Tongue (tissue), 3 donors: ENCODE measurements at places on chromosomes 7 and 10.

DNA sequence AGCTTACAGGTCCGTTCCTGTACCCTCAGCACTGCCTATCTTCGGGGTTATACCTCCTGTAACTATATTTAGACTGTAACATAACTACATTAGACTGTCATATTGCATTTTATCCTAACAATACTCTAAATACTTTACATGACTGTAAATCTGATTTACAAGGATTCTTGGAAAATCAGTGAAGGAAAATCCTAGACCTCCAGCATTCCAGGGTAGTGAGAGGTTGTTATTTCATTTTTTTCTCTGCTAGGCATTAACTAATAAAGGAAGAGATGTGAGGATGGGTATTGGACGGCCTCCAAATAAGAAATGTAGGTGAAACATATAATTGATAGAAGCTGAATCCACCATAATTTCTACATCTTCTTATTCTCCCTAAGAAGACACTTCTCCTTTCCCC lies 569.4 kb downstream of the CALN1 start:
- no peak for DNase-seq

GRCh38 chr10:21907436-21907835 lies 96.1 kb downstream of the DNAJC1 start:
- DNase-seq, result no peak

DNA sequence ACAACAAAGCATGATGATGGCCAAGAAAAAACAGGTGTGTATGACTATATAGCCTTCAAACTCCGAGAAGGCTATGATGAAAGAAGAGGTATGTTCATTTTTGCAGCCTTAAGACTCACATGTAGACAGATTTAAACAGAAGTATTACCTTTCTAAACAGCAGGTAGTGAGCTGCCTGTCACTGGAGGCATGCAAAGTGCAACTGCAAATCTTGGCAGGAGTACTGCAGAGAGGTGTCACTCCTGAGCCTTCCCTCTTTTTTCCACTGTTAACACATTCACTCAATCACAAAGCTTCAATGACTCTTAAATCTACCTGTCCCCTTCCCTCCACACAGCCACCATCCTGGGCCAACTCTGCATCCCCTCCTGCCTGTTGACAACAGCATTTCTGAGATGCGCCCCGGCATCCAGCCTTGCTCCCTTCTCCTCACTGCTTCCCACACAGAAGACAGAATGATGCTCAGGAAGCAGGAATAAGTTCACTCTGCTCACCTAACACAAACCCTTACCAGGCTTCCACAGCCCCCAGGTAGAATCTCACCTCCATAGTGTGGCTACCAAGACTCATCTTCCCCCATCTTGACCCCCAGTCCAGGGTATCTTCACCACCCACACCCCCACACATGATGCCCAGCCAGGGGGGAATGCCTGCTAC lies 161.9 kb upstream of the ZMIZ1 start:
- DNase-seq, result no peak

GRCh38 chr10:6275022-6275997 lies 72.6 kb downstream of the PFKFB3 start:
- DNase-seq, result peak; percentile 32

DNA sequence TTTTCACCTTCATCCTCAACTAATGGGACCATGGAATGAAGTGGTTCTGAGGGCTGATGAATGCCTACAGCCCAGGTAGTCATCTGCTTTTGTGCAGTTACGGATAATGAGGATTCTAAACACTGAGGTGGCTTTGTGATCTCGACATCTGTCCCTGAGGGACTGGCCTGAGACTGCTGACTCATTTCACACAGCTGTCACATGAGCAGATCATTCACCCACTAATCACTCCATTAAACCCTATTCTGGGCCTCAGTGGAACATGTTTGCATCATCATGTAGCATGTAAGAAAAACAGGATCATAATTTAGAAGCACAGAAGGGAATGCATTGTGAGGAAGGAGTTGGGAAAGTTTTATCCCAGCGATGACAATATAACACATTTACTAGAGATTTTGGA lies 79.4 kb upstream of the FEZF1 start:
- no peak for DNase-seq

DNA sequence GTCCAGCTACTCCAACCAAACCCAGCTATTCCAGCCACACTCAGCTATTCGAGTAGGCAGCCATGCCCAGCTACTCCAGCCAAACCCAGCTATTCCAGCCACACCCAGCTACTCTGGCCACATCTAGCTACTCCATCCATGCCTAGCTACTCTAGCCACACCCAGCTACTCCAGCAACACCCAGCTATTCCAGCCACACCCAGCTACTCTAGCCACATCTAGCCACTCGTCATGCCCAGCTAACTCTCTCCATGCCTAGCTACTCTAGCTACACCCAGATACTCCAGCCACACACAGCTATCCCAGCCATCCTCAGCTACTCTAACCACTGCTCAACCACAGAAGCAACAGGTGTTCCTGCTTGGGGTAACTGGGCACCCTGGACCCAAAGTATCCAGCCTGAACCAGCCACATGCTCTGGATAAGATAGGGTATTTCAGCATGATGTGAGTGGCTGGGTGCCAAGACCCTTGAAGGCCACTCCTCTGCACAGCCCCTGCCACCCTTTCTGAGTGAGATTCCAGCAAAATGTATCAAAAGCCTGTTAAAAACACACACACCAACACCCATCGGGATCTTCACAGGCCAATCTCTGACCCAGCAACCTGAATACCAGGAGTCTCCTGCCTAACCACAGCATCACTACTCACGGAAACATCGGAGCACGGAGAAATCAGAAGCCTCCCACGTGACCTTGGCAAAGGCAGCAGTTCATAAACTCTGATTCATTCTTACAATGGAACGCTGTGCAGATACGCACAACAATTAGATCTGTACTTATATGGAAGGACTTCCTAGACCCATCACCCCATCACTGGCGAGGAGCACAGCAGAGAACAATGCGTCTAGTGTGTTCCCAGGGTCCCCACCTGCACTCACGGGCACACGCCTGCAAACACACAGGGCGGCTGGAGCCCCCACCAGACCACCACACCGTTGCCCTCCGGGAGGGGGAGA lies 51.8 kb upstream of the DNAAF5 start:
- peak; percentile 33 for DNase-seq

GRCh38 chr7:127751490-127752448 lies 99.8 kb downstream of the SND1 start:
- DNase-seq, result no peak

GRCh38 chr7:155489862-155490696 lies 32.1 kb downstream of the EN2 start:
- DNase-seq, result no peak

DNA sequence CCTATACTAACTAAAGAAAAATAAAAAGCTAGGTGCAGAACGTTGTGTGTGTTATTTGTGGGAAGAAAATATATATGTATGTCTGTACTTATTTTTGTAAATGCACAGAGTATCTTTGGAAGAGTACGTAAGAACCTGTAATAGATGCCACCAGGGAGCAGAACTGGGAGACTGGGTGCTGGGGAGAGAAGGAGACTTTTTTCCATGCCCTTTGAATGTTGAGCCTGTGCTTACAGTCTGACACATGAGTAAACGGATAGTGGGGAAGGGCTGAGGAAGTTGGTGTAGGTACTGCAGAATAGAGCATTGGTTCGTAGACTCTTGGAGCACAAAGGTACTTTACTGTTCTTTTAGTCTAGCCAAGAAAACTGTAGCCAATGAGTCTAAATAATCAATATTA lies 1.3 kb upstream of the SCRN1 start:
- DNase-seq, result no peak

DNA sequence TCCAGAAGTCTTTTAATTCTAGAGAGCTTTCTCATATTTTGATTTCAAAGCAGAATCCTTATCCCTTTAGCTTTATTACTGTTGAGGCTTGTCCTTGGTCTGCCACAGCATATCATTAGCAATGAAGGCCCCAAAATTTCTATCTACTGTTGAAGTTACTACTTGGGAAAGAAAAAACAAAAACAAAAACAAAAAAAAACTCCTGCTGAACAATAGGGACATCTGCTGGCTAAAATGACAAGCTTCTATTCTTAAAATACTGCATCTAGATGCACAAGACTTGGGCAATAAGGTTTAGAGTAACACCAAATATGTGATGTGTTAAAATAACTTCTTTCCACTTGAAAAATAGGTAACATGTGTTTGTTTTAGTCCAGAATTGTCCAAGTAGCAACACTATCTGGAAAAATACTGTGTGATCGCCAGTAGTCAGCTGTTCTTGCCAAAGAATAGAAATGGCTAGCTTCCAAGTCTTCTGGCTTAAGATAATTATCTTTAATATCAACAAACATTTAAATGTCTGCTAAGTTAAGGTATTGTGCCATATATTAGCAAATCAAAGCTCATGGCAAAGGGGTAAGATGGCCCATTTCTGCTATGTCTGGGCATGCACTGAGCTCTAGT lies 3.8 kb upstream of the DMTF1 start:
- peak; percentile 25 for DNase-seq

DNA sequence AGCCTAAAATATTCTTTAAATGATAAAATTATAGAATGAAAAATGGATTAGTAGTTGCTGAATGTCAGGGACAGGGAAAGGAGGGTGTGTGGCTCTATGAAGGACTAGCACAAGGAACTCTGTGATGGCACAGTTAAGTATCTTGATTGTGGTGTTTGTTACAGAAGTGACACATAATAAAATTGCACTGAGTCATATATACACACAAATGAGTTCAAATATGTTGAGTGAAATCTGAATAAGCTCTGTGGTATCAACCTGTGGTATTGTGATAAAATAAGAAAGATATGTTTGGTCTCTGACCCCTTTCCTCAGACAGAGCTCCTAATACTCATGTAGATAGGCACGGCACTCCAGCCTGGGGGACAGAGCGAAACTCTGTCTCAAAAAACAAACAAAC lies 181.5 kb upstream of the TRIM24 start:
- DNase-seq, result no peak

- DNase-seq, result no peak
These were observed 7.9 kb downstream of the STAM start for GRCh38 chr10:17651896-17652295.

- DNase-seq, result peak; percentile 9
These were observed 79.8 kb downstream of the ABI1 start for GRCh38 chr10:26780793-26781601.

DNA sequence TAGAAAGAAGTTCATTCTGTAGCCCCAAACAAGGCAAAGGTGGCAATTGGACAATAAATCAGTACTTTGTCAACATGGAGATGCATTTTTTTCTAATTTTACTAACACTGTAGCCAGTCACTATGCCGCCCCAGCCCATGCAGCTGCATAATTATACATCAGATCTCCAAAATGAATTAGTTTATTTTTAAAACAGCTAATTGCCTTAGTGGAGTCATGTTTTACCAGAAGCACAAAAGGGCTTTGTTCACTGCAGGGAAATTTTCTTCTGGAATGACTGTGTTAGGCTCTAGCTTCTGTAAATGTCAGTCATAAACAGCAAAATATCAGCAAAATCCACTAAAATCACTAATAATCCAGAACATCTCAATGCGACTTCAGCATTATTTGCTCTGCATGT lies 20.1 kb upstream of the HDAC9 start:
- DNase-seq, result no peak

DNA sequence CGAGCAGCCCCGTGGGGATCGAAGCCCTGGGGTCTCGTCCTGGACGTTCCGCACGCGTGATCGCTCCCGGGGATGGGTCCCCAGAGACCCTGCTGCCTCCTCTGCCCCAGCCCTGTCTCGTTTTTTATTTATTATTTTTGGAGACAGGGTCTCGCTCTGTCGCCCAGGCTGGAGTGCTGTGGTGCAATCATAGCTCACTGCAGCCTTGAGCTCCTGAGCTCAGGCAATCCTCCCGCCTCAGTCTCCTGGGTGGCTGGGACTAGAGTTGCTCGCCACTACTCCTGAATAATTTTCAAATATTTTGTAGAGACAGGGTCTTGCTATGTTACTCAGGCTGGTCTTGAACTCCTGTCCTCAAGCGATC lies 319 bp upstream of the STX1A start:
- no peak for DNase-seq

GRCh38 chr7:107045980-107046379 lies 1.5 kb downstream of the PRKAR2B start:
- DNase-seq, result peak; percentile 5

- DNase-seq, result no peak
These were observed at the start of gene DHX32 for GRCh38 chr10:125881192-125881591. TSS of gene DHX32 (minus strand) at chr10:125881292. CDS start at chr10:125880824, 468 bp downstream.
